ENCODE measurements at places on chromosomes 6 and 20. TPM values are rescaled to one million over a fixed set of nuclear protein-coding genes. Genes with fewer than 3 reads are reported as not detected.

The DDR1 gene
- 145 TPM for polyA plus RNA-seq

The HRH3 gene
- polyA plus RNA-seq = 0.06 TPM

The SMOC2 gene
- polyA plus RNA-seq = 22.2 TPM

The PRSS35 gene
- polyA plus RNA-seq = 35.2 TPM

The ALDH5A1 gene
- polyA plus RNA-seq = 30.6 TPM

The DTD1 gene
- 29.8 TPM for polyA plus RNA-seq

Measured in renal cortex interstitium (tissue), 15 donors.